ENCODE measurements at places on chromosomes 1 and 21. TPM values are rescaled to one million over a fixed set of nuclear protein-coding genes. Genes with fewer than 3 reads are reported as not detected.
A peak's percentile ranks its signal among the peaks of the same experiment; 100 is the strongest.

DNA sequence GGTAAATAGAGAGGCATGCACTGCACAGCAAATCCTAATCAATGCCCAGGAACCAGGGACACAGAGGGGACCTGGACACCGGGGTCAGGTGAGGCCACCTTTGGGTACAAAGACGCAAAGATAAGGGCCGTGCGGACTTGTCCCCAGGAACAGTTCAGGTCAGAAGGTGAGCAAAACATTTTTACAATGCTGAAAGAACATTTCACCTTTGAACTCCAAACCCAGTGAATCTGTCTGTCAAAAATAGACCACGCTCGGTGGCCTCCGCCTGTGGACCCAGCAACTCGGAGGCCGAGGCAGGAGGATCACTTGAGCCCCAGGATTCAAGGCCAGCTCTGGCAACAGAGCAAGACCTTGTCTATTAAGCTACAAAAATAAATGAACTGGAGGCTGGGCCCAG is 15.2 kb downstream of the TNFRSF14 start:
- H3K27me3 ChIP-seq: no peaks in the 10 kb centered on the region
- no peaks in the 10 kb centered on the region for H3K36me3 ChIP-seq
- DNase-seq: no peak
- no peak overlapping the region for H3K4me3 ChIP-seq

- no peaks in the 10 kb centered on the region for H3K36me3 ChIP-seq
- no peak overlapping the region for H3K4me3 ChIP-seq
- H3K27me3 ChIP-seq: no peaks in the 10 kb centered on the region
Observed at GRCh38 chr1:91171898-91172297, 150.1 kb upstream of the ZNF644 start.

GRCh38 chr1:55877437-55878232 is 662.5 kb upstream of the USP24 start:
- no peak for DNase-seq
- H3K4me3 ChIP-seq: no peak overlapping the region
- H3K27me3 ChIP-seq: no peaks in the 10 kb centered on the region

DNA sequence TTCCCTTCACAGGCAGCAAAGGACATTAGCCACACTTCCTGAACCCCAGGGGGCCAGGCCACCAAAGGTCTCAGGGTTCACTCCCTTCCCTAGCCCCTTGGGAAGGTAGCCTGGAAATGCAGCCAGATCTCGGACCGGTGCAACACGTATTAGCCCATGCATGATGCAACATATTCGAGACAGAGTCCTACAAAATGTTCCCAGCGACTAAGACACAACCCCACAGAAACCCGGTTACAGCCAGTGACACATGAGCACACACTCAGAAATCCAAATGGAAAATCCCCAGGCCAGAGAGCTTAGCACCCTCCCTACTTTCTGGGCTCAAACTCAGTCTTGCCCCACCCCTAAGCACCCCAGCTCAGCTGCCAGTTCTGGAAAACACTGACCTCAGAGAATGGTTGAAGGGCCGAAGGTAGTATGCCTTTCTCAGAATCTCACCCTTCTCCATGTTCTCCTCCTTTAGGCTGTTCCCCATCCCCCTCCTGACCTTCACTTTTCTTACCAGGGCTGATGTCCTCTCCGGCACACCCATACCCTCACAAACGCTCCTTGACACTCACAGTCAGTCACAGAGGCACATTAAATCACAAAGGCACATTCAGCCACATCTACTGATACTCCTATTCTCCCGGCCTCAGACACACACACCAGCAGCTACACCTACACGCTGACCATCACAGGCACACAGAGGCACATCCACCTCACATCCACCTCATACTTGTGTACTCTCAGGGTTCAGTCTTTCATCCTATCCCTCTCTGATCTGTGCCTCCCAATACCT is at the start of gene TSPAN1:
TSS of gene TSPAN1 (plus strand) at position 640 of the 784 bp plus-strand sequence. CDS start 6,021 bp downstream, outside the sequence.
- no peaks in the 10 kb centered on the region for H3K36me3 ChIP-seq
- H3K27me3 ChIP-seq: peaks cover 2% of the 10 kb centered on the region
- no peaks in the 10 kb centered on the region for H3K4me1 ChIP-seq
- no peak within 1 kb of the TSS for H3K4me3 ChIP-seq

DNA sequence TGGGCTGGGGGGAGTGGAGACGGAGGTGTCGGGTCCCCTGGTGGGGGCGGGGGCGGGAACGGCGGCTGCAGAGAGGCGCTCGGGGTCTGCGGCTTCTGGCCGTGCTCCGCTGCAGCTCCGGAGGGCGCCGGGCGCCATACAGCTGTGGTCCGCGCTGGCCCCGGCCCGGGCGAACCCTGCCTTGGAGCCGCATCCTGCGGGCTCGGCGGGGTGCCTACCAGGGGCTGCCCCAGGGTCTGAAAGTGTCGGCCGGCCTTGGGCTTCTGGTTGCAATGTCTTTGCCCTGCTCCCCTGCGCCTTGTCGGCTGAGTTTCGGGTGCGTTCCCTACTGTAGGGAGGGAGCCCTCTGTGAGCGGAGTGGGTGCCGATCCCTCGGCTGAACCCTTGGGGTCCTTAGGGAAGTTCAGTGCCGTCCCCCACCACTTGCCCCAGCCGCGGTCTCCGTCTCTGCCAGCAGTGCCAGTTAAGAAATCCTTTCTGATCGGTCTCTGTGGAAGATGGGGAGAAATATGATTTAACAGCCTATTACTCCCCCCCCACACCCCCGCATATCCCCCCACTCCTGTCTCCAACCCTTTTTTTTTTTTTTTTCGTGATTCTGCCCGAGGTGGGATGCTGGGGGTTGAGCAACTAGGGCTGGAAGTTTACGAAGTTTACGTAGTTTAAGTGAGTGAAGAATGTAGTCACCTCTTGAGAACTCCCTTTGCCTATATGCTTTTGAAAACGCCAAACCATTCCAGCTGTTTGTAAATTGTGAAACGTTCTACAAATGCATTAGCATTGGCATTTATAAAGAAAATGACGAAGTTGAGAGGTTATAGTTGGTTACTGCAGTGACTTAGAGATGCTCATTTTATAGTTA is 588 bp downstream of the NEXN start:
- H3K27me3 ChIP-seq: peaks cover 12% of the 10 kb centered on the region
- peak; percentile 14 for DNase-seq
- H3K27ac ChIP-seq: no peak overlapping the region
- H3K36me3 ChIP-seq: no peaks in the 10 kb centered on the region
- H3K4me1 ChIP-seq: peaks cover 4% of the 10 kb centered on the region

DNA sequence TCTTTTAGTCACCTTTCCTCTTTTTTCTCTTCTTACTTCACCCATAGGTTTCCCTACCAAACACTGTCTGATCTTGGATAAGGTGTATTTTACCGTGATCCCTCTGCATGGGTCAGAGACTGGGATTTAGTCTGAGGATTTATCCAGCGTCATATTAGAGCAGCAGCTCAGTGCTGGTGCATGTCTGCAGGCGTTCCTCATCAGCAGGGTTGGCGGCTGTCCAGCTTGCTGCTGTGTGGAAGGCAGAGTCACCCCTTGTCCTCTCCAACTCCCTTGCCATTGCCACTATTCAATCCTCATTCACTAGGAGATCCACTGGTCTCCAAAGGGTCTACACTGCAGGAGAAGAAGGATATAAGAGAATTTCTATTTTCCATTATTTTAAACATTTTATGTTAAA is 7.3 kb upstream of the FAM78B start:
- H3K4me3 ChIP-seq: no peak overlapping the region
- H3K27ac ChIP-seq: no peak overlapping the region
- H3K27me3 ChIP-seq: no peaks in the 10 kb centered on the region
- DNase-seq: no peak
- H3K36me3 ChIP-seq: no peaks in the 10 kb centered on the region

DNA sequence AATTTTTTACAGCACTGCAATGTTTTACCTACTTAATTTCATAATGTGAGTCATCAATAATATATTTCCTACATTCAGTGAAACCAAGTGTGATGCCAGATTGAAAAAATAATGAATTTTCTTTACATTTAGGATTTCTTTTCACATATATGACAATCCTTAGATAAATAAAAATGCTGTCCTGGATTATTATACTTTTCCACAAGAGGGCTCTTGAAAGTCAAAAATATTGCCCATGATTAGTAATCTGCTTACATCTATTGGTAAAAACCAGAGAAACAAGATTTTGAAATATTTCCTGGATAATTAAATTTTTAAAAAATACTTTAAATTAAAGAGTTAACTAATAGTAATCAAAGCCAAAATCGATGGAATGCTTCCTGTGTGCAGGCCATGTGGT is 86.8 kb upstream of the PLPPR4 start:
- H3K4me3 ChIP-seq: no peak overlapping the region
- DNase-seq: no peak

GRCh38 chr1:152048416-152049009 is 11.7 kb upstream of the S100A11 start:
- peak overlapping the region; percentile 43 for H3K4me3 ChIP-seq
- H3K27me3 ChIP-seq: peaks cover 8% of the 10 kb centered on the region
- DNase-seq: no peak
- peak overlapping the region; percentile 95 for H3K27ac ChIP-seq
- no peaks in the 10 kb centered on the region for H3K36me3 ChIP-seq

- no peak overlapping the region for H3K27ac ChIP-seq
- H3K4me1 ChIP-seq: no peaks in the 10 kb centered on the region
- H3K36me3 ChIP-seq: no peaks in the 10 kb centered on the region
- no peaks in the 10 kb centered on the region for H3K27me3 ChIP-seq
- no peak overlapping the region for H3K4me3 ChIP-seq
Observed at GRCh38 chr21:41653954-41654491, 112.8 kb downstream of the RIPK4 start.

DNA sequence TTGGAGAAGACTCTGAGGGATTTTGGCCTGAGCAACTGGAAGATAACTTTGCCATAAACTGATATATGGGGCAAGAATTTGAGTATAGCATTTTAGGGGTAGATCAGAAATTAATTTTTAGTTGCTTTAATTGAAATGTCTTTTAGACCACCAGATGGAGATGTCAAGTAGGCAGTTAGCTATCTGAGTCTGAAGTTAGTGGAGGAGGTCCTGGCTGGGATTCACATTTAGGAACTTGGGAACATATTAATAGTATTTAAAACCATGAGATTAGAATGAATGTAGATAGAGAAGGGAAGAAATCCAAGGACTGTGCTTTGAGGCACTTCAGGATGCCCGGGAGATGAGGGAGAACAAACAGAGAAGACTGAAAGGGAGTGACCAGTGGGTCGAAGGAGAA is 32.6 kb downstream of the SLC44A3 start:
- peaks cover 2% of the 10 kb centered on the region for H3K27me3 ChIP-seq
- no peaks in the 10 kb centered on the region for H3K36me3 ChIP-seq
- H3K4me3 ChIP-seq: no peak overlapping the region
- DNase-seq: no peak
- H3K4me1 ChIP-seq: peaks cover 2% of the 10 kb centered on the region
- no peak overlapping the region for H3K27ac ChIP-seq

DNA sequence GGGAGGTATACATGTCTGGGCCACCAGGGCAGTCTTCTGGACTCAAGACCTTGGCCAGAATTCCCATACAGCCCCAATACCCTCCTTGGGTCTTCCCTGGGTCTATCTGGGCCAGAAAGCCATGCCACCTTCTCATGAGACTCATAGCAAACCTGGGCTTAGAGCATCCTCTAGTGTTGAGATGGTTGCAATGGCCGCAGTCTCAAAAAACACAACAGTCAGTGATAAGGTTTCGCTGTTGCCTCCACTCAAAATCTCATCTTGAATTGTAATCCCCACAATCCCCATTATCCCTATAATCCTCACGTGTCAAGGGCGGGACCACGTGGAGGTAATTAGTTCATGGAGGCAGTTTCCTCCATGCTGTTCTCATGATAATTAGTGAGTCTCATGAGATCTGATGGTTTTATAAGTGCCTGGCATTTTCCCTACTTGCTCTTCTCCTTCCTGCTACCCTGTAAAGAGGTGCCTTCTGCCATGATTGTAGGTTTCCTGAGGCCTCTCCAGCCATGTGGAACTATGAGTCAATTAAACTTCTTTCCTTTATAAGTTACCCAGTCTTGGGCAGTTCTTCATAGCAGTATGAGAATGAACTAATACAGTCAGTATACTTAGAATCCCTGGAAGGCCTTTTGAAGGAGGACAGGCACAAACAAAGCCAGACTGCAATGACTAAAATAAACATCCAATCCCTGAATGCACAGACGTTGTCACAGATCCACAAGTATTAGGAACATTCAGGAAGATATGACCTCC is 77.0 kb downstream of the CTH start:
- H3K4me1 ChIP-seq: no peaks in the 10 kb centered on the region
- no peaks in the 10 kb centered on the region for H3K36me3 ChIP-seq
- H3K4me3 ChIP-seq: no peak overlapping the region
- H3K27me3 ChIP-seq: no peaks in the 10 kb centered on the region
- H3K27ac ChIP-seq: no peak overlapping the region

- H3K4me1 ChIP-seq: peaks cover 13% of the 10 kb centered on the region
- no peak for DNase-seq
- H3K36me3 ChIP-seq: peaks cover 45% of the 10 kb centered on the region
- peak overlapping the region; percentile 100 for H3K27ac ChIP-seq
- peak overlapping the region; percentile 100 for H3K4me3 ChIP-seq
Observed at GRCh38 chr1:25246600-25247023, 642 bp downstream of the RSRP1 start.

GRCh38 chr1:110292031-110292741 is 47.0 kb upstream of the RBM15 start:
- H3K36me3 ChIP-seq: no peaks in the 10 kb centered on the region
- no peaks in the 10 kb centered on the region for H3K4me1 ChIP-seq
- DNase-seq: no peak
- H3K4me3 ChIP-seq: no peak overlapping the region
- H3K27me3 ChIP-seq: no peaks in the 10 kb centered on the region
- no peak overlapping the region for H3K27ac ChIP-seq

- no peak overlapping the region for H3K4me3 ChIP-seq
- no peaks in the 10 kb centered on the region for H3K27me3 ChIP-seq
- no peaks in the 10 kb centered on the region for H3K4me1 ChIP-seq
- no peak overlapping the region for H3K27ac ChIP-seq
- H3K36me3 ChIP-seq: no peaks in the 10 kb centered on the region
- DNase-seq: no peak
Observed at GRCh38 chr21:18228060-18228739, 16.4 kb upstream of the CHODL start.

GRCh38 chr1:208189716-208190115 is 54.5 kb downstream of the PLXNA2 start:
- H3K36me3 ChIP-seq: no peaks in the 10 kb centered on the region
- H3K4me3 ChIP-seq: no peak overlapping the region
- peaks cover 85% of the 10 kb centered on the region for H3K4me1 ChIP-seq
- H3K27me3 ChIP-seq: no peaks in the 10 kb centered on the region
- DNase-seq: no peak

DNA sequence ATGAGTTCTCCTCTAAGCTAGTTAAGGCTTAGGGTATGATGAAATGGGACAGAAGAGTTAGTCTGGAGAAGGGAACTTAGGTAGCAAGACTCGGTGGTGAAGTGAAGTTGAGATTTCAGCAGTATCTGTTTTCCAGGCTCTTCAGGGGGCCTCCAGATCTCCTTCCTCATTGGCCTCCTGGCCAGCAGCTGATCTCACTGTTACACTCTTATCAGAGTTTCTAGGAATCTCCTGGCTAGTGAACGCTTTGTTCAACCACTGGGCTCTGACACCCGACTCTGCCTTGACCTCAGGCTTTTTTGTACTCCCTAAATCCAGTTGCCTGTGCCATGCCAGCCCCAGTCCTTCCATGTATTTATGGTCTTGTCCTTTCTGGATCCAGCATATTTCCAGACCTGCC is 311.0 kb downstream of the ASTN1 start:
- no peak overlapping the region for H3K27ac ChIP-seq
- no peaks in the 10 kb centered on the region for H3K36me3 ChIP-seq
- no peak for DNase-seq
- H3K4me1 ChIP-seq: no peaks in the 10 kb centered on the region
- no peak overlapping the region for H3K4me3 ChIP-seq
- H3K27me3 ChIP-seq: no peaks in the 10 kb centered on the region

Gene MRPL39
- 46.2 TPM for total RNA-seq

Gene VAMP3
- total RNA-seq: 31.5 TPM

Gene PDC
- 0.14 TPM for total RNA-seq

Gene ACTL8
- total RNA-seq: 0.28 TPM

Gene PLPPR4
- 0.42 TPM for total RNA-seq

Gene ALX3
- 0.14 TPM for total RNA-seq

Gene WNT9A
- 0.24 TPM for total RNA-seq

Gene SPSB1
- 12.8 TPM for total RNA-seq

Gene FH
- total RNA-seq: 39.2 TPM

All from thymus (tissue), 14 donors.